Esophagus mucosa (tissue), 1 donor: ENCODE measurements at places on chromosomes 3 and 15.

DNA sequence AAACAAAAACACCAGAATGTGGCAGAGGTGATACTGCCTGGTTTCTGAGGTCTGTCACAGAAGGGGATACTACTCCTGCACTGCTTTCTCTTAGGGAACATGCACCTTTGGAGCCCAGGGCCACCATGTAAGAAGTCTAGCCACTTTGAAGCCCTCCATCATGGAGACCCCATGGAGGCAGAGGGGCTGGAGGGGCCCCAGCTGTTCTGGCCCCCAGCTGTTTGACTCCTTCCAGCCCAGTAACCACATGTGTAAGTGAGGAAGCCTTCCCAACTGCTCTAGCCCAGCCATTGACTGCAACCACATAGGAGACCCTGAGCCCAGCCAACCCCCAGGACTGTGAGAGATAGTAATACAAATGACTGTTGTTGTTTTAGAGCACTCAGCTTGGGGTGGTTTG, 9.0 kb upstream of the IGDCC4 start:
- ATAC-seq, result no peak

DNA sequence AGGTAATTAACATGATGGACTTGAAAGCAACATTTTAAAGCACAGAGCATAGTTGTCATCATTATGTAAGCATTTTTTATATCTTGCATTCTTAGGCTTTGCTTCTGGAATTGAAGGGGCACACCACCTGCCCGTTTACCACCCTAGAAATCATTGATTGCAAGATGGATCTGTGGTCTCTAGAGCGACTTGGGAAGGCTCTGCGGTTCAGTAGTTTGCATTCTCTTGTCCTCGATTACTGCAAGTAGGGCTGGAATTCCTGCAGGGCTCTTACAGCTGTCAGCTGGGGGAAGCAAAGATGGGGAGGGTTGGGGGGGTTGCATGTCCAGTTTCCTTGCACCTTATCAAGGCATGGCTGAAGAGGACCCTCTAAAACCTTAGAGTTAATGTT, 56.7 kb upstream of the RNF7 start:
- no peak for ATAC-seq

DNA sequence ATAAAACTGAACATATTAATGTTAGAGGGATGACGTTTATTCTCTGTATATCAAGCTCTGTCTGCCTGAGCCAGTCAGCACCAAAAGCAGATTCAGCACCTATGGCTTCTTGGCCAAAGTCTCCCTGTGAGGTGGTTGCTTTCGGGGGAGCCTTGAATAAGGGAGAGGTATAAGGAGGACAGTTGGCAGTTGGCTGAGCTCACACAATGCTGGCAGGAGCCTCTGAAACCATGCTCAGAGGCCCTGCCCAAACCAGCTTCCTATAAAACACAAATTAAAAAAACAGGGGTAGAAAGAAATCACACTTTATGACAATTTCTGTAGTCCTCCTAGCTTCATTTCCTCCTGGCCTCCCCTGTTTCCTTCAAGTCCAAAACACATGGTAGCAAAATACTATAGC, 18.8 kb downstream of the ARHGEF3 start:
- ATAC-seq, result no peak

GRCh38 chr3:196948442-196949284, 6.3 kb upstream of the NCBP2 start:
- no peak for ATAC-seq

- ATAC-seq, result no peak
Observed at GRCh38 chr3:12934431-12934830, 93.1 kb upstream of the RPL32 start.

- no peak for ATAC-seq
Observed at GRCh38 chr15:64667736-64668161, 107.6 kb downstream of the RBPMS2 start.

GRCh38 chr3:138724443-138724842, 110.3 kb downstream of the PIK3CB start:
- ATAC-seq, result no peak

DNA sequence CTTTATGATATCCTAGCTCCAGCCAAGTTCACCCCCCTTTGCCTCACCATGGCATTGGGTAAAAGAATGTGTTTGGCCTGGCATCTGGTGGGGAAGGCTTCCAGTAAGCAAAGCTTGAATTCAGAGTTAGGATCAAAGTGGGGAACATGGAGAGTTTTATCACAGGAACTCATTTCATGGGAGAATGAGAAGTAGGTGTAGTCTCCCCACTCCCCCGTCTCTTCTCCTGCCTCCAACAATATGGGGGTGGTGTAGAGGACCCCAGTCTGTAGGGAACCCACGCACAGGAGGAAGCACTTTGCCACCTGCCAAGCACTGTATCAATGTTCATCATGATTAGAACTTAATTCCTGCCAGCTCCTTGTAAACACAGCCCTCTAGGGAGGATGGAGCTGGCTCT, 200.5 kb downstream of the UACA start:
- ATAC-seq, result no peak

- ATAC-seq, result peak; percentile 41
Observed at GRCh38 chr3:136733317-136733833, 18.8 kb downstream of the STAG1 start.

DNA sequence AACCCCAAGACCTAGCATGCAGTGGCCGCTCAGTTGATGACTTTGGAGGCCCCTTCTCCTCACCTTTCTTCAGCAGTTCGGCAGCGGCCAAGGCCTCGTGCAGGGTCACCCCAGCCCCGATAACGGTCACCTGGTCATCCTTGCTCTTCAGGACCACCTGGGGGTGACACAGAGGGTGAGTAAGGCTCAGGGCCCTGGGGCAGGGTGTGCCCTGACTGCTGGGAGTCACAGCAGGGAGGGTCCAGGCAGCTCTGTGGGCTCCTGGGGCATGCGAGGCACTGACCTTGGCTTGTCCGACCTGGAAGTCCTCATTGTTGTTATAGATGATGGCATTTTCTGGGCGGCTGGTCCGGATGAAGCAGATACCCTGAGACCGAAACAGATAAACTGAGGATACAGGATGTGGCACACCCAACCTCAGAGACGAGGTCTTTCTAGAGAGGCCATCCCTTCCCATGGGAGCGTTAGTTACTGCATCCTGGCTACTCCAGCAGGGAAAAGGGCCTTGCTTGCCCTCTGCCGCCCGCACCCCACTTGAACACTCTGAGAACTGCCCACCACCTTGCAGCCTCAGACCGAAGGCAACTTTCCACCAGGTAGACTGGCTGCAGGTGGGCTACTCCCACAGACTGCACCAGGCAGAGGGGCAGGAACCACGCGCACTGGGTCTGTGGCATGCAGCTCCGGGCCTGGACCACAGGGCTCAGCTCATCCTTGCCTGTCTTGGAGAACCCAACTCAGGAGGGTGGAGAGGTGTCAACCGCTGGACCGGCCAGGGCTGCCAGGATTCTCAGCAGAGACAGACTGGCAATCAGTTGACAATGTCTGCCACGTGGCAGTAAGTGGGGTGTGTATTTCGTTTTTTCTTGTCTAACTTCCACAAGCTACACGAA, 27.6 kb downstream of the TKT start:
- ATAC-seq, result no peak

DNA sequence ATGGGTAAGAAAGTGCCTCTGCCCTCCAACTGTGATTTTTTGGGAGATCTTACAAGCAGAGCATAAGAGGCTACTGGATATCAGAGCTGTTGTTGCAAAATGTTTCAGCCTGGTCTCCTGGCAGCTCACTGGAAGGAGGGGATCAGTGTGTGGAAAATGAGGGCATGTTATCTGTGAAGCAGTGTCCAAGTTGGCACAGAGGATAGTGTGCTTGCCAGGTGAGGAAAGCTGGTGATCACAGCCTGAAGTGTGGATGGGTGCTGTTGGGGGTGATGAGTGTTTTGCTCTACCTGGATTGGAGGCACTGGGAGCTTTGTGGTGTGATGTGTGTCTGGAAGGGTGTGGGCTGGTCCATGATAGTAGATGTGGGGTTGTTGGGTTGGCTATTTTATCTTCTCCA, 69.3 kb downstream of the MCTP2 start:
- no peak for ATAC-seq

DNA sequence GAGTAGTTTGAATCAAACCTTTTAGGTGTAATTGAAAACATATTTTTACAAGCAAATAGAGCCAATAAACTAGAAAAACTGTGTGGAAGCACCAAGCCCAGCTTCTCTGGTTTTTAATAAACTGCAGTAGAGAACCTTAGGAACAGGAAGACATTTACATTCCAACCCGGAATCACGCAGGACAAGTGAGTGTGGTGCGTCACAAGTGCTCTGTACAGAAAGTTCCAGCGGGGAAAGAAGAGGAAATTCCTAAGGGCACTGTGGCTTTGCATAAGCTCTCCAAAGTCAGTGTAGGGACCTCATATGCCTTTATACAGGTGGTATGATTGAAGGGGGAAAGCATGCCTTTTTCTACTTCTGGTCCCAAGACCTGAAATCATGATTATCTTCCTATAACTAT, 21.6 kb downstream of the COL8A1 start:
- no peak for ATAC-seq

DNA sequence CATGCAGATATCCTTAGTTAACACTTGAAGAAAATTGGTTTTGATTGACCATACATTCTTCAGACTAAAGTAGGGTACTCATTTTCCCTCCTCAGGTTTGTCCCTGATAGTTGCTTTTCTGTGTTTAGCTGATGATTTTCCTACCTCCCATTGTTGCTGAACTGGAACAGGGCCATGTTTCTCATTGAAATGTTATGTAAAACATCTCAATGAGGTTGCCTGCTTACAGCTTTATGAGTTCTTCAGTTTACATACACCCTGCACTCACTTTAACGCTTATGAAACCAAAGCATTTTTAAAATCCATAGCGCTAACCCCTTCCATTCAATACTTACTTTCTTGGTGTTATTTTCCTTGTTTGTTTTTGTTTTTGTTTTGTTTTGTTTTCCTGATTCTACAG, 61.9 kb downstream of the HMG20A start:
- no peak for ATAC-seq

GRCh38 chr3:32502946-32503286, 264 bp upstream of the CMTM6 start:
- ATAC-seq, result no peak

GRCh38 chr15:85620690-85621049, 174.1 kb downstream of the KLHL25 start:
- ATAC-seq, result no peak

- peak; percentile 82 for ATAC-seq
Observed at GRCh38 chr15:36911322-36911944, 188.9 kb downstream of the MEIS2 start.

DNA sequence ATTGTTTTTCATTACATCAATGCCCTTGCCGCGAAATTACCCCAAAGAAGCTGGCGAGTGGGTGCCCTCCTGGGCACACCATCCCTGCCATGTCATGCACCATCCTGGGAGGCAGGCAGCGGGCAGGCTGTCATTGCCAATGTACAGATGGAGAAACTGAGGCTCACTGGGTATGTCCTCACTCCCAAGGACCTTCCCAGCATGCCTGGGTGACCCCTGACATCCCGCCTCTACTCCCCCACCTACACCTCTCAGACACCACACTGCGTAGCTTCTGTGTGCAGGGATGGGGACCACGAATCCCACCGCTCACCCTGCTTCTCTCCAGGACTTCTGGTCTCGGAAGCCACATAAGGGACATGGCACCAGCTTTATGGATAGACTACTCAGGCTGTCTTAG, 41.0 kb upstream of the SLC41A3 start:
- no peak for ATAC-seq

GRCh38 chr15:71790081-71790480, 20.3 kb upstream of the NR2E3 start:
- peak; percentile 49 for ATAC-seq

DNA sequence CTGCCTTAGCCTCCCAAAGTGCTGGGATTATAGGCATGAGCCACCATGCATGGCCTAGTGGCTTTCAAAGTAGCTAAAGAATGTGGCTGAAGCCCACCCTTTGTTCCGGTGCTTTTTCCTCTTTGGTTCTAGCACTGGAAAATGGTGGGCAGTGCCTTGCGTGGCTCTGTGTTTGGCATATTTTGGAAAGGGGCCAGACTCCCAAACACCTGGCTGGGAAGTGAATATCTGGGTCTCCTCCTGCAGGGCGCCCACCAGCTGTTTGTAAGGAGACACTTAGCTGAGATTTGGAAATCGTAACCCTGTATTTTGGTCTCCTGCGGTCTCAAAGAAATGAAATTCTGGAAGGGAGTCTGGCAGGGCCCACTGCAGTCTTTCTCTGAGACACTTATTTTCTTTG, 336.4 kb downstream of the IL20RB start:
- ATAC-seq, result no peak

- ATAC-seq, result no peak
Observed at GRCh38 chr15:100781061-100781960, 98.3 kb upstream of the ALDH1A3 start.

GRCh38 chr15:79455943-79456342, 23.8 kb downstream of the MINAR1 start:
- no peak for ATAC-seq
